Activated CD8-positive, alpha-beta memory T cell treated with anti-CD3 and anti-CD28 coated beads, Interleukin-2, amount 50 U/mL, for 48 hours (primary cell): ENCODE measurements at places on chromosomes 3 and 15.

- DNase-seq, result no peak
Observed at GRCh38 chr3:41881233-41881821, 80.6 kb downstream of the ULK4 start.

GRCh38 chr15:67146234-67146633 is 80.8 kb downstream of the SMAD3 start:
- DNase-seq, result no peak

DNA sequence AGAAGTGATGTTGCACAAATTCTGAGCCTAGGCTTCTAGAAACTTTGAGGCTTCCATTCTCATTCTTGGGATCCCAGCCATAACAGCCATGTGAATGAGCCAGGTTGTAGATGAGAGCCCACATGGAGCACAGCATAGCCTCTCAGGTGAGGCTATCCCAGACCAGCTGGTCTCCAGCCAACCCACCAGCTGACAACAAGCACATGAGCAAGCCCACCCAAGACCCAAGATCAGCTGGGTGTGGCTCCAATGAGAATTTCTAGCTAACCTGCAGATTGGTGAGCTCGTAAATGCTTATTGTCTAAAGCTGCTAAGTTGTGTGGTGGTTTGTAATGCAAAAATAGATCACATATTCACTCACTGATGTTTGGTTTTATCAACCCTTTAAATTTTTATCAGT is 14.4 kb downstream of the KY start:
- DNase-seq, result no peak

DNA sequence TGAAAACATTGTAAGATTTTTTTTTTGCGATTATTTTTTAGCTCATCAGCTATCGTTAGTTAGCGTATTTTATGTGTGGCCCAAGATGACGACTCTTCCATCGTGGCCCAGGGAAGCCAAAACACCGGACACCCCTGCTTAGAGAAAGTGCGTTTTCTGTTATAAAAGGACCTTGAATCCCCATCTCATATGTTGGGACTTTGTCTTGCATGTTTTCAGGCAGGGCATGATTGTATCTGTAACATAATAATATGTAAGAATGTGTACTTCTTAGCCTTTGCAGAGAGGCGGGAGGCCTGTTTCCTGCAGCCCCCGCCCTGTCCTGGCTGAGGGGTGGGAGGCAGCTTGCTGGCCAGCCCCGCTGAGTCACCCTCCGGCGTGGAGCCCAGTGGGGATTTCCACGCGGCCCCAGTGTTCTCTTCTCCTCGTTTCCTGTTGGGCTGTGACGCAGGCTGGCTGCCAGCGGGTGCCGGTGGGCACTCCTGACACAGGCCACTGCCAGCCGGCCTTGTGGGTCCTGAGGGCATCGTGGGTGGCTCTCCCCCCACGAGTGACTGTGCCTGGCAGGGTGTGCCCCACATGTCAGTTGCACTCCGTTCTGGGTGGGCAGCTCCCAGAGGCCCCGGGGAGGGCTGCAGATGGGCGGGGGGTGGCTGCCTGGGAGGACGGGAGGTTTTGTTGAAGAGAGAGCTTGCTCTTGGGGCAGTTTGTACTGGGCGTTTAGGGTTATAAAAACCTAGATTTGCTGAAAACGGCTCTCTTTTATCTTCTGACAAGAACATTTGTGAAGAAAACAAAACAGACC is 55.6 kb downstream of the SMAD3 start:
- peak; percentile 89 for DNase-seq

DNA sequence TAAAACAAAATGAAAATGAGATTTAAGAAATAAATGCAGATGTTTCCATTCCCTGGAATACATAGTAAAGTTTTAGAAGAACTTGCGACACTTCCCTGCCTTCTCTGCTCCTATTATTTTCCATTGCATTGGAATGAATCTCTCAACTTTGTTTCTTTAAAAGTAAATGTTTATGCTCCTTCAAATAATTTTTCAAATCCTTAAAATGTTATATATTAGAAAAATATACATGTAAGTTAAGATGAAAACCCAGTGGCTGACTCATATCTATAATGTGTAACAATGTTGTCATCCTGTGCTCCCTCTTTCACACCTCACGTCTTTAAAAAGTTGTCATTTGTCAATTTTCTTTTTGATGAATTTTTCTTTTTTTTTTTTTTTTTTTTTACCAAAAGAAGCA is 3.6 kb downstream of the RBMS3 start:
- DNase-seq, result no peak

GRCh38 chr15:34682674-34683073 is 72.1 kb downstream of the GJD2 start:
- DNase-seq, result no peak

- no peak for DNase-seq
Observed at GRCh38 chr15:82871832-82872484, 62.5 kb downstream of the WHAMM start.

GRCh38 chr15:86162641-86163040 is 83.0 kb downstream of the AGBL1 start:
- no peak for DNase-seq

GRCh38 chr15:45023659-45024225 is 747 bp downstream of the SORD start:
- no peak for DNase-seq

GRCh38 chr15:79035111-79035601 is 55.4 kb downstream of the RASGRF1 start:
- no peak for DNase-seq

- DNase-seq, result peak; percentile 66
Observed at GRCh38 chr15:80234883-80235282, 17.1 kb downstream of the CTXND1 start.

- no peak for DNase-seq
Observed at GRCh38 chr3:53519065-53519709, 24.8 kb downstream of the CACNA1D start.

GRCh38 chr3:73423116-73423515 is 201.6 kb downstream of the PDZRN3 start:
- DNase-seq, result no peak

- DNase-seq, result no peak
Observed at GRCh38 chr15:61342390-61342789, 113.3 kb upstream of the RORA start.

GRCh38 chr3:120506828-120507774 is 56.3 kb upstream of the FSTL1 start:
- DNase-seq, result no peak

GRCh38 chr3:28467414-28467813 is 118.8 kb upstream of the AZI2 start:
- no peak for DNase-seq

- no peak for DNase-seq
Observed at GRCh38 chr3:70358978-70359580, 46.6 kb upstream of the MDFIC2 start.

DNA sequence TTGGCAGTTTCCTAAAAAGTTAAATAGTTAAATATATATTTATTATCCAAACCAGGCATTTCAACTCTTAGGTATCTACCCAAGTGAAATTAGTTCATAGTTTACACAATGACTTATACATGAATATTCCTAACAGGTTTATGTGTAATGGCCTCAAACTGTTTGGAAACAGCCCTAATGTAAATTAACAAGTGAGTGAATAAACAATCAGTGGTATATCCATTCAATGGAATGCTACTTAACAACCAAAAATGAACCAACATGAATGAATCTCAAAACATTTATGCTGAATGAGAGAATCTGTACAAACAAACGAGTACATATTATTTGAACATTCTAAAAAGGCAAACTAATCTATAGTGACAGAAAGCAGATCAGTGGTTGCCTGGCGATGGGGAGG is 33.5 kb downstream of the PRTG start:
- DNase-seq, result no peak

GRCh38 chr15:70761046-70761445 is 2.3 kb downstream of the UACA start:
- DNase-seq, result no peak

- DNase-seq, result no peak
Observed at GRCh38 chr3:144529566-144529965, 557.9 kb downstream of the DIPK2A start.

DNA sequence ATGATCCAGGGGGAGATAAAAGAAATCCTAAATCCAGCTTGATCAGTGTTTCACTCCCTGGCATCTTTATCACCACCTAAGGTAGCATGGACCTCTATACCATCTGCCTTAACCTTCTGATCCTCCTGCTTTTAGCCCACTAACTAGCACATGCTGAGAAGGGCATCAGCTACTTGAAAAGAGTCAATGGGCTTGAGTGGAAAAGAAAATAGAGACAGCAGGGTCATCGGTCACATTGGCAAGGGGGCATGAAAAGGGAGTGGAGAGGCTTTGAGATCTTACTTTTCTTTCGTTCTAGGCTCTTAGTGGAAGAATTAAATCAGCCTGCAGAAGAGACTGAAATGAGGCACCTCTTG is 239 bp upstream of the ZFYVE19 start:
- DNase-seq, result no peak

GRCh38 chr3:154152741-154153140 is 31.6 kb downstream of the ARHGEF26 start:
- DNase-seq, result no peak

- no peak for DNase-seq
Observed at GRCh38 chr15:51038162-51038973, 56.3 kb downstream of the TNFAIP8L3 start.

GRCh38 chr3:10758304-10759037 is 57.6 kb upstream of the SLC6A11 start:
- DNase-seq, result peak; percentile 73

- peak; percentile 74 for DNase-seq
Observed at GRCh38 chr15:40928821-40929659, at the start of gene DLL4. TSS of gene DLL4 (plus strand) at chr15:40929340. CDS start at chr15:40929669, 329 bp downstream.

DNA sequence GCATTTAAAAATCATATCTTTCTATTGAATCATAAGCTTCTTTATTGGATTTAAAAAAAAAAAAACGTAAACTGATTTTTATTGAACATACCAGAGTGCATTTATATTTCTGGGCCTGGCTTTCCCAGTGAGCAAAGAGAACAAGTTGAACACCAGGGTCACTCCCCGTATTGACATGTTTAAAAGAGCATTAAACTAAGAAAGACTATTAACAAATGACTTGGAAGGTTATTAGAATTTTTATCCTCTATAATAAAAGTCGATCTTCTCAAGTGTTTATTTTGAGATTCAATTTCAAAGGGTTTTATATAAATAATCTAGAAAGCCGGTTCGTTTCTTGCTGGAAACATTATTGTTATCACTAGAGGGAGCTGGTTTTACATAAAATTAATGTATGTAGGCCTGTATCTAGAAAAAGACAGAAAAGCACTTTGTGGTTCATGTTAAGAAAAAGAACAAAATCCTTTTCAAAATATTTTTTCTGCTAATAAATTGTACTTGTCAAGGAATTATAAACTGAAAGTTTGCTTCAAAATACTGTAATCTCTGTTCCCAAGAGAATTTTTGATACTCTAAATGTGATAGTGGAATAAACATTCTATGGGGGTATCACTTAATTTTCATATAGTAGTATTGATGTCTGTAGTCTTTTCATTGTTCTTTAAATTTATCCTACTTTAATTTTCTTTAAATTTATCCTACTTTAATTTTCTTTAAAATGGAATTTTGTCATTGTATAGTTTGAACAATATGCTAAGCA is 321.8 kb upstream of the MME start:
- no peak for DNase-seq

DNA sequence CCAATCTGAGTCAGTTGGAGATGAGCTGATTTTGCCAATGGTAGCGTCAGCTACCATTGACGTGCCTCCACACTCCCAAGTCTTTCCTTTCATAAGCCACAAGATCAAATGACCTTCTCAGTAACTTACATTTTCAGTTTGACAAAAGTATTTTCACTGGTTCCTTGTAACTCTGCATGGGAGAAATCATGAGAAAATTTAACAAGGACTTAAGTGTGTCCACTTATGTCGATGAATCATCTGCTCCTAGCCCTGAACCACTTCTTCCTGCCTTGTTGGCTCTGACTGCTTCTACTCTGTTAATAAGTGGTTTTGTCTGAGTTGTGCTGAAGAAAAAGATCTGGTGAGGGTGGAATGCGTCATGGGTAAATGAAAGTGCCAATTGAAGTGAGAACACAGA is 101.2 kb downstream of the NFKBIZ start:
- no peak for DNase-seq

DNA sequence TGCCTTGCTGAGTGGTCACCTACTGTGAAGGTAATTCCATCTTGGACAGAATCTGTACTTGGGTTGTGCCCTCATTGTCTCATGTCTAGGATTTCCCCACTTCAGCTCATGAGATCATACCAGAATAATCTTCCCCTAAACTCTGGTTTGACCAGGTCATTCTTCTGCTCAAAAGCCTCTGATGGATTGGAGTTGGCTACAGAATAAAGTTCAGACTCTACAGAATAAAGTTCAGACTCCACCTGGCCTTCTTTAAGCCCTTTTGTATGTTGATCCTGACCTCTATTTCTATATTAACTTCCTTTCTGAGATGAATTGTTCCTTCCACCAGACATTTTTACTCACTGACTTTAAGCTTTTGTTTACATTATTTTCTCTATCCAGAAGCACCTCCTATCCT is 6.4 kb upstream of the GLCE start:
- DNase-seq, result no peak

- DNase-seq, result no peak
Observed at GRCh38 chr15:38362355-38362754, 91.6 kb upstream of the FAM98B start.

- DNase-seq, result no peak
Observed at GRCh38 chr3:195388380-195388779, 54.4 kb downstream of the ACAP2 start.
